ENCODE measurements at places on chromosomes 1 and 21.

GRCh38 chr1:14782741-14783591 lies 184.5 kb downstream of the KAZN start:
- peak; percentile 40 for DNase-seq

- no peak for DNase-seq
Measured at GRCh38 chr1:244878681-244879080, 14.3 kb upstream of the HNRNPU start.

- no peak for DNase-seq
Measured at GRCh38 chr21:16279731-16280581, 550.2 kb downstream of the USP25 start.

GRCh38 chr1:151199873-151200581 lies 1.7 kb downstream of the PIP5K1A start:
- no peak for DNase-seq

DNA sequence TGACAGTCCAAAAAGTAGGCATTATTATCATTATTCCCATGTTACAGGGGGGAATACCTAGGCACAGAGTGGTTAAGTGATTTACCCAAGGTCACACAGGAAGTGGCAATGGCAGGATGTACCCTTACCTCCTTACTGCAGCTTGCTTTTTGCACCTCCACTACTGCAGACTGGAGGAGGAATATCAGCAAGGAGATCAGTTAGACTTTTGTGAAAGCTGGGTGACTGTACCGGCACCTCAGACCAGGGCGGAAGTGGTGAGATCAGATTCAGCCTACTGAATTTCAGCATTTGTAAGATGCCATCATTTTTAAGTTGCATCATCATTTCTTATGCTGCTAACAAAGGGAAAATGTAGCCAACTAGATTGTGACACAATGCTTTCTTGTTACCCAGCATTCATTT lies 4.5 kb downstream of the ADARB1 start:
- DNase-seq, result no peak

DNA sequence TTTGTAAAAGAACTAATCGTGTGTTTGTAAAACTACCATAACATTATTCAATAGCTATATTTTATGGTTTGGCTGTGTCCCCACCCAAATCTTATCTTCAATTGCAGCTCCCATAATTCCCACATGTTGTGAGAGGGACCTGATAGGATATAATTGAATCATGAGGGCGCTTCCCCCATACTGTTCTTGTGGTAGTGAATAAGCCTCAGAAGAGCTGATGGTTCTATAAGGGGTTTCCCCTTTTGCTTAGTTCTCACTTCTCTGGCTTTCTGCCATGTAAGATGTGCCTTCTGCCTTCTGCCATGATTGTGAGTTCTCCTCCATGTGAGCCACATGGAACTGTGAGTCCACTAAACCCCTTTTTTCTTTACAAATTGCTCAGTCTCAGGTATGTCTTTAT lies 1372.3 kb downstream of the AMY1C start:
- no peak for DNase-seq

GRCh38 chr1:62967031-62967430 lies 183.1 kb downstream of the ATG4C start:
- no peak for DNase-seq

DNA sequence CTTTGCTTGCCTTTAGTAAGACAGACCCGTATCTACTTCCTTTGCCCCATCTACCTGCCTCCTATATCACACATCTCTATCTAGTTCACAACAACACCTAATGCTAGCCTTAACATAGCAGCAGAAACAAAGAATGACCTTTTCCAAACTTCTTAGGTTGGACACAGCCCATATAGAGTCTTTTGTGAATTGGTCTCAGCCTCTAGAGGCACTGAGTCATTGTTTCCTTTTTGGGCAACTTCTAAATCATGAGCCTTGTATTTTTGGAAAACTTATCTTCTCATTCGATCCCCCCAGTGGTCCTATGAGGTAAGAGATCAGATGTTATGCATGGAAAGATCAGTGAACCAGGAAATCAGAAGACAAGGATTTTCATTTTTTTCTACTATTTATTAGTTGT lies 679.4 kb upstream of the USP24 start:
- no peak for DNase-seq

DNA sequence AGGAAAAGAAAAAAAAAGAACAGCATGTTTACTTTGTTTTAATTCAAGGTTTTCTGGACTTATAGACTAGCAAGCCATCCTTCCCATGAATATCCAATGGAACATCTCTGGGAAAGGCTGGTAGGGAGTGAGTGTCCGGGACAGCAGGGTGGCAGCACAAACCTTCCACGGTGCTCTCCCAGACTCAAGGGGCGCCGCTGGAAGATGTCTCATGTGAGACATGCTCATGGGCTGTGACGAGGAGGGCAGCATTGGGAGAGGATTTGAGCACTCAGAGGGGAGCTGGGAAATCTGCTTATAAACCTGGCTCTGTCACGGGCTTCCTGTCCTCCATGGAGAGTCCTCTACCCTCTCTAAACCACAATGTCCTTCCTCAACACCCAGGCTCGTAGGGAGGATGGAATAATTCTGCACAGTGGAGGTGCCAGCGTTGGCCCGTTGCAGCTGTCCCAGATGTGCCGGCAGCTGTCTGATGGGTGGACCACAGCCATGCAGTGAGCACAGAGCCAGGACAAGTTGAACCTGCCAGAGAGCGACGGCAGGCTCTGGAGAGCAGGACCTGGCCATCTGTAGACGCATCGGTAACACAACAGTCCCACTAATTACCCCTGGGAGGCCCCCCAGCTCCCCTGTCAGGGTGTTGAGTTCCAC lies 100.1 kb upstream of the IGSF21 start:
- DNase-seq, result no peak

- no peak for DNase-seq
Measured at GRCh38 chr1:204578867-204579664, 62.9 kb downstream of the MDM4 start.

DNA sequence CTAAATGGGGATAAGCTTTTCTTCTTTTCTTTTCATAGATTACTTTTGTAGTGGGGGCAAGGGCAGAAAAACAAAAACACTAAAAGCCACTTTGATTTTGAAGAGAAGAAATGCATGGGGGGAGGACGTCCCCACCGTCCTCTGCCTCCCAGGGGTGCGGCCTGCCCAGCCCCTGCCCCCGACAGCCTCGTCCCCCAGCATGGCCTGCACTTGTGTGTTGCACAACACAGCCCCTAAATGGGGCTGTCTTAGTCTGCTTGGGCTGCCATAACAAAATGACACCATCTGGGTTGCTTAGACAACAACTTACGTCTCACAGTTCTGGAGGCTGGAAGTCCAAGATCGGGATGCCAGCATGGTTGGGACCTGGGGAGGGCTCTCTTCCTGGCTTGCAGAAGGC lies 57.3 kb upstream of the TMEM51 start:
- DNase-seq, result no peak

- no peak for DNase-seq
Measured at GRCh38 chr1:228088586-228089498, 6.3 kb downstream of the ARF1 start.

- DNase-seq, result no peak
Measured at GRCh38 chr1:25355841-25356395, 17.8 kb downstream of the TMEM50A start.

DNA sequence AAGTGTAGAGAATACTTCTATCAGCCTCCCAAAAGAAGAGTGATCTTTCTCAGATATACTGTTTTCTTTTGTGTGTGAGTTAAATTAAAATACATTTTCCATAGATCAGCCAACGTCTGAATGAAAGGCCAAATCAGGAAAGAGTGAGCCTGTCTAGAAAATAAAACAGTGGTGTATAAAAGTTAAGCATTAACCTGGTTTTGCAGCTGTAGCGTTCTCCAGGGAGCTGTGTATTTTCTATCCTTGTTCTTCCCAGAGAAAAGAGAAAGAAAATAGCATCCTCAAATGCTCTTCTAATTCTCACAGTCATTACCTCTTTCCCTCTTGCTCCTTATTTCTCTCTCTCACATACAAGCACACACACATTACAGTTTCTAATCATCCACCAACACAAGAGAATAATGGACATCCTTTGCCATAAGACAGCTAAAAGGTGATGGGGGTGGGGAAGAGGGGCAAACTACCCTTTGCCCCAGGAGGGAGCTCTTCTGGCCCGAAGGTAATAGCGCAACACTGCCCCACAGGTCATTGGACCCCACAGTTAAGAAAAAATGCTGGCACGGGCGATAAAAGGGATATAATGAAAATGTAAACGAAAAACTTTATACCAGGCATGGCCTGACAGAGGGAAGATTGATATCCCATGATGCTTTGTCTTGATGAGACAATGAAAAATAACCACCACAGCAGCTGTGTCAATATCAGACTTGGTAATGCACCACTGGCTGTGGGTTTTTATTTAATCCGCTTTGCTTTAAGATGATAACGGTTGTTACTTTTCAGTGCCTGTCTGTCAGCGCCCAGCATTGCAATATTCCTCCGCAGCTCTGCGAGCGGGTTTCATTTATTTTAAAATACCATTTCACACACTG lies 150.3 kb downstream of the NUF2 start:
- no peak for DNase-seq

DNA sequence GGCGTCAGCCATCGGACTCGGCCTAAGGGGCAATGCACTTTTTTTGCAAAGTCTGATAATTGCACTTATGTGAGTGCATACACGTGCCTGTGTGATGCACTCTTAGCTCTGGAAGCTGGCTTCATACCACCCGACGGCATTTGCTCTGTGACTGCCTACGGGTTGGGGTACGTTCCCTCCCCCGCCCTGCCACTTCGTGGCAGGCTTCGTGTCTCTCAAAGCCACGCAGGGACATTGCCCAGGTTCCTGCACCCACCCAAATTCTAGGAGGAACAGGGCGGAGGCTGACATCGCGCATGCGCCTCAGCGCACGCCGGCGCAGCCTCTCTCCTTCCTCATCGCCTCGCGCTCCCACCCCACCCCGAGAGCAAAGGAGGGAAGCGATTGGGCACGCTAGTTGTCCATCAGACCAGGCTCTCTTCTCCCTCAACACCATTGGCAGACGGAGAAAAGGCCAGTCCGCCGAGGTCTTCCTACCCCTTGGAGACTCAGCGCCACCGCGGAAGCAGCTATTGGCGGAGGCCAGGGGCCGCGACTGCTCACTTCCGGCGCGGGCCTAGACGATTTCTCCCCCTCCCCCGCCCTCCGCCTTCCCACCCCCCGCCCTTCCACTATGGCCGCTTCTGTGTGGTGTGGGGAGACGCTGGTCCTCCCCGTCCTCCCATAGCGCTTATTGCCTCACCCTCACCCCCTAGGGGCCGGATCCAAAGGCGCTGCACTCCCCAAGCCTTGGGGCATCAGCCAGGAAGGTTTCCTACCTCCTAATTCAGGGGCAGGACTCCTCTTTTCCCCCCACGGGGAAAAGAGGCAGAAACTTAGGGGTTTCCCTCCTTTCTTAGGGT lies at the start of gene INTS3:
Gene INTS3, plus strand, starts transcription at position 588 of the 842 bp plus-strand sequence. CDS start 585 bp downstream, outside the sequence.
- peak; percentile 97 for DNase-seq
